ENCODE measurements at places on chromosomes 16 and 17. TPM values are rescaled to one million over a fixed set of nuclear protein-coding genes. Genes with fewer than 3 reads are reported as not detected.

The NIP7 gene
- 22.2 TPM for total RNA-seq

DNA sequence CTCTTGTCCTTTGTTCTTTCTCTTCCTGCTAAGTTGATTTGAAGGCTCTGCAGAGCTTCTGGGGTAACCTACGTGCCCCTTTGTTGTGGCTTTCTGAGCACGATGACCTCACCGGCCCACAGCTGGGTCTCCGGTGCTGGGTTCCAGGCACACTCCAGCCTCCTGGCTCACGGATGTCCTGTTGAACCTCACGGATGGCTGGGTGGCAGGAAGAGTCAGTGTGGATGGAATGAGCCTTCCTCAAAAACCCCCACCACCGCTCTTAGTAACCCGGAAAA lies 116.0 kb downstream of the SOCS1 start:
- DNase-seq = no peak

DNA sequence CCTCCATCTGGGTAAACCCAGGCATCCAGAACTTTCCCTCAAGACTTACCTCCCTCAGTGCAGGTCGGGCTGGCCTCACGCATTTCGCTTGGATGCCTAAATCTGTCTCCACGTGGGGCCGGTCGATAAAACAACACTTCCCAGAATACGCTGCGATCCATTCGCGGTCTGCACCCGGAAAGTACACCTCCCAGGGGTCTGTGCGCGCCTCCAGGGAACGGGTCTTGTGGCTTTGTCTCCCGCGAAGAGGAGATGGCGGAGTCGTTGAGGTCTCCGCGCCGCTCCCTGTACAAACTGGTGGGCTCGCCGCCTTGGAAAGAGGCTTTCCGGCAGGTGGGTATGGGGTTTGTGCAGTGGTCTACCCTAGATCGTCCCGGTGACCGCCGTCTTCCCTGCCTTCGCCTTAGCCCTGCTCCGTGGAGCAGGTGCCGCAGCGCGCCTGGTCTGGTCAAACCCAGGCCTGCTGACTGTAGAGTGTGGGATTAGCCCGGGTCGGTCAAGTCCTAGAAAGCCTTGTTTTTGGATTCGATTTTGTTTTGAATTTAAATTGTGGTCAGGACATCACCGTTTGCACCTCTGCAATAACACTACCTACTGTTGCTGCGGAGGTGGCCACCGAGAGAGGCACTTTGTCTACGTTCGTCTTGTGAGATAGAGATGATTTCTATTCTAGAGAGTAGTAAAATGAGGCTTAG lies at the start of gene RPAIN:
TSS of gene RPAIN (plus strand) at position 224 of the 695 bp plus-strand sequence. CDS start at position 253, 29 bp downstream.
- peak; percentile 43 for DNase-seq

DNA sequence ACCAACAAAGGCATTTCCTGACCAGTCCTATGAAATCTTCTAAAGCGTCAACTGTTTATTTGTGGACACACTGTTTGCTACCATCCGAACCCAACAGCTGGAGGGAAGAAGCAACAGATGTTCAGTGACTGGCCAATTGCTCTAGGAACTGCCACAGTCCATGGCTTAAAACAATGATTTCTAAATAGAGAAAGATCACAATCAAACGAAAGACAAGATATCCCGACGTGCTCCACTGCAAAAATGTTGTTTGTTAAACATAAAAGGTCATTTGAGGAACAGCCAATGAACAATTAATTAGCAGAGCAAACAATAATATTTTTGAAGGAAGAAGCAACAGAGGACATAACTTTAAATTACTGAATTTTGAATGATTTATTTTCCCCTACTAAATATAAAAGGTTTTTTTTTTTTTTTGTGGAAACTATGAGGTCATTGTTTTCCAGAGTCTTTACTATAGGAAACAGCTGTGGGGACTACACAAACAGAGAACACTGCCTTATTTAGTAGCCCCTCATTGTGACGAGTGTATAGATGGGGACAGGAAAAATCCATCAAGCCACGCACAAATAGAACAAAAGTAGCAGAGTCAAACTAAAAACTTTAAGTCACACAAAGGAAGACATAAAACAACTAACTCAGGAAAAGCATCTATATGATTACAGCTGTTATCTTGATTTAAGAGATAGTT lies 17.2 kb downstream of the USP31 start:
- no peak for DNase-seq

- no peak for DNase-seq
Measured at GRCh38 chr17:13128676-13129075, 110.8 kb upstream of the ELAC2 start.

GRCh38 chr16:66616169-66616568 lies 11.7 kb downstream of the CMTM3 start:
- no peak for DNase-seq

- no peak for DNase-seq
Measured at GRCh38 chr16:74297145-74297665, 591 bp downstream of the PSMD7 start.

The OTOP2 gene
- total RNA-seq = 0.38 TPM

DNA sequence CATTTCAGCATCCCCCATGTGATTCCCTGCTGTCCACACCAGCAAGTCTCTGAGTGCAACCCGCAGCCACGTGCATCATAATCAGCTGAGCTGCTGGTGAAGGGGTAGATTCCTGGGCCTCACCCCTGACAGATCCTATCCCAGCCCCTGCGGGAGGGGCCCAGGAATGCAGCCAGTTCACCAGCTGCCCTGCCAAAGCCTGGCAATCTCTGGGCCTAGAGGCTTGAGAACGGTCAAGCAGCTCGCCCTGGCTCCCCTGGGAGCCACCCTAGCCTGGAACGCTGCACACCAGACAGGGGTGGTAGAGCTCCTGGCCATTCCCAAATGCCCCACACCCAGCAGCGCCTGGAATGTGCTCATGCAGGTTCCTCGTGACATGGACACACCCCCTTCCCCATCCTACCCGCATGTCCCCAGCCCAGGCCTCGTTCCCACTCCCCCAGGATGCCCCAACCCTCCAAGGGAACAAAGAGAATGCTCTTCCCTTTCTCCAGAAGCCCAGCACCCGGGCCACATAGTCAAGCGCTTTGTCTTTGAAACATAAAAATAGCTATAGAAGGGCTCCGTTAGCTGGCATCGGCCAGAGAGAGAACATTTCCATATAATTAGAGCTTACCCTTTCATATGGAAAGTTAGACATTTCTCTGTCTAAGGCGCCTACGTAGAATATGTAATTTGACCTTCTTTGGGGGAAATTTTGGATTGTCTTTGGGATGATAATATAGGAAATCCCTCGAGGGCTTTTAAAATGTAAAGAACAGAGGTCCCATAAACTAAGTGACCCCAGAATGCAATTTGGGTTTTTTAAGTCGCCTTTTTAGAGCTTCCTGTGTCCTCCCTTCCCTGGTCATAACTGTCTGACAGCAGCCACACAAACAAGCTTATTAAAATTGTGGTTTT lies 3.4 kb downstream of the CEP295NL start:
- DNase-seq = no peak

The KRT12 gene
- total RNA-seq = not detected

- no peak for DNase-seq
Measured at GRCh38 chr16:62254372-62254771, 218.1 kb upstream of the CDH8 start.

DNA sequence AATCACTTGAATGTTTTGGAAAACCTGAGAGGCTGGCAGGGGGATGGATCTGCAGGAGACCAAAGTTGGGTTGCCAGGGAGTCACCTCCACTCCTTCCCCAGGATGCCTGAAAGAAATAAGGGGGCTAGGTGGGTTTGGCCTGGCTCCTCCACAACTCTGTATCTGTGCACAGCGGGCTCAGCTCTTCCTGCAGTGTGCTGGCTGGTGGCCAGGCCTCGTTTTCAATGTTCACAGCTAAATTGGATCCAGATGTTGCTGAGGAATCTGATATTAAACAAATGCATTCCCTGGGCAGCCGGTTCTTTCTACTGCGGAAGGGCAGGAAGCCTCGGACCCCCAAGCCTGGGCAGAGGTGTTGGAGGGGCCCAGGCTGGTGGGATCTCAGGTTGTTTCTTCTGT lies 106.2 kb downstream of the N4BP1 start:
- no peak for DNase-seq

GRCh38 chr16:11251525-11252481 lies 4.2 kb downstream of the SOCS1 start:
- DNase-seq = no peak

The MT1H gene
- total RNA-seq = not detected

- DNase-seq = no peak
Measured at GRCh38 chr16:4500272-4500671, 24.1 kb downstream of the HMOX2 start.

DNA sequence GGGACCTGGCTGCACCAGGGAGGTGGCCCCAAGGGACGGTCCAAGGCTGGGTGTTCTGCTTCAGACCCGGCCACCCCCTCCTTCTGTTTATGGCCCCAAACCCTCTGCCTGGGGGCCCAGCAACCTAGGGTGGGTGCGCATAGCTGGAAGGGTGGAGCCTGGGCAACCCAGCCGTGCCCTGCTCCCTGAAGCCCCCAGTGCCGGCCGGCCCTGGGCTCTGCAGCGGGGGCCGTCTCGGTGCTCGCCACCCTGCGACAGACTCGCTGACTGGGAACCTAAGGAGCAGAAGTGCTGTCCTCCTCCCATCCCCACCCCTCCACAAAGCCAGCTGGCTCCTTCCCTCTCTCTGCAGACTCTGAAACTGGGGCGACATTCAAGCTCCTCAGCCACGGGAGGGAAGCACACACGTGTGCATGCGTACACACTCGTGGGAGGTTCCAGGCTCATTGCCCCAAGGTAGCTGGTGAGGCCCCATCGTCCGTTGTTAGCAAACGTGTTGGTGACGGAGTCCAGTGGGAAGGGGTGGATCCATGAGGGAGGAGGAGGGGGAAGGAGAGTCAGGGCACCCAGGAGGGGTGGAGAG lies 43.4 kb downstream of the ENGASE start:
- DNase-seq = no peak

DNA sequence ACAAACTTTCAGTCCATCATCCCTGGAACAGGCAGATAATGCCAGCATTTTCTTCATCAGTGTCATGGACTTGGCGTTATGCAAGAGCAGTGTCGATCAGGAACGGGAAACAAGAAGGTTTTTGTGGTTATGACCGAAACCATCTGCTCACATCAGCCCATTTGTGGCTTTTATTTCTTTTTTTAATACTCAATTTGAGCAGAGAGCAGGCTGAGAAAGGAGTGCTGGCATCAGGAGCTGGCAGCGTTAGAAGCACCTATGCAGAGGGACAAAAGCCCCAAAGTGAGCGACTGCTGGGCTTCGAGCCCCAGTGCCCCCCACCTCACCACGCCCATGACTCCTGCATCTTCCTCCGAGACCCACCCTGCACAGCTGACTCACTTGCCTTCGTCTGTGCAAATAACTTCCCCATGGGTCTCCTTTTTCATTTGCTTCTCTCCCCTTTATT lies 16.2 kb upstream of the CD300E start:
- no peak for DNase-seq

GRCh38 chr17:33024688-33025486 lies 33.2 kb downstream of the SPACA3 start:
- no peak for DNase-seq

- DNase-seq = no peak
Measured at GRCh38 chr16:15900357-15900756, 12.0 kb upstream of the CEP20 start.

DNA sequence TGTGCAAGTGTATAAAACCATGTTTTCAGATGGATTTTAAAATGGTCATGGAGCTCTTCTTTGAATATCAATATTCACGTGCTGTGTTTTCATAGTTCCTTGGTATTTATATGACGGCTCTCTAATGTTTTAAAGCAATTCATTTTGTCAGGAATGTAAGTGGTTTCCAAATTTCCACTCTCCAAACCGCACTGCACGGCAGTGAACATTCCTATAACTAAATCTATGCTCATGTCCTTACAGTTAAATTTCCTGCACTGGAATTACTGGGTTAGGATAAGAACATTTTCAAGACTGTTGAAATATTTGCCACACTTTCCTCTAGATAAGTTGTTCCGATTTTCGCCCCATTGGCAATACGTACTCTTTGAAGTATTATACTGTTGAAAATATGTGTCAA lies 398.9 kb downstream of the PMP22 start:
- no peak for DNase-seq
